Activated CD4-positive, alpha-beta T cell treated with anti-CD3 and anti-CD28 coated beads for 36 hours (primary cell): ENCODE measurements at places on chromosomes 13 and 19. TPM values are rescaled to one million over a fixed set of nuclear protein-coding genes. Genes with fewer than 3 reads are reported as not detected.

- no peak for DNase-seq
- no peaks in the 10 kb centered on the region for H3K36me3 ChIP-seq
- no peaks in the 10 kb centered on the region for H3K4me1 ChIP-seq
Observed at GRCh38 chr19:55312621-55313512, 12.3 kb downstream of the TMEM150B start.

DNA sequence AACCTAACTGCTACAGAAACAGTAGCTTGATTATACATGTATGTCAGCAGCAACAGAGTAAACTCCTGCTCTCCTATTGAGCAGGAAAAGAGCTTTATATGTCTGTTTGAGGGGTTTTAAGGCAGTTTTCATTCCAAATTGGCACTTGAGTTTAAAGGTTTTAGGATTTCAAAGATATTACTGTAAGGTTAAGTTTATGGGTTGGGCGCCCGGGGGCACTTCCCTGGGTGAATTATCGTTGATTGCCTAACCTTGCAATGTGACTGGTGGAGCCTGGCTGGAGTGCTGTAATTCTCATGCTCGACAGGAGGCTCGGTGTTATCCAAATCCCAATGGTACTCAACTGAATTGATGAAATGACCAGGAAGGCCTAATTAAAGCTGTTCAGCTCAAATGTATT, 1586.1 kb downstream of the OLFM4 start:
- no peaks in the 10 kb centered on the region for H3K4me1 ChIP-seq
- H3K27me3 ChIP-seq, result no peaks in the 10 kb centered on the region
- H3K27ac ChIP-seq, result no peak overlapping the region
- H3K36me3 ChIP-seq, result no peaks in the 10 kb centered on the region

DNA sequence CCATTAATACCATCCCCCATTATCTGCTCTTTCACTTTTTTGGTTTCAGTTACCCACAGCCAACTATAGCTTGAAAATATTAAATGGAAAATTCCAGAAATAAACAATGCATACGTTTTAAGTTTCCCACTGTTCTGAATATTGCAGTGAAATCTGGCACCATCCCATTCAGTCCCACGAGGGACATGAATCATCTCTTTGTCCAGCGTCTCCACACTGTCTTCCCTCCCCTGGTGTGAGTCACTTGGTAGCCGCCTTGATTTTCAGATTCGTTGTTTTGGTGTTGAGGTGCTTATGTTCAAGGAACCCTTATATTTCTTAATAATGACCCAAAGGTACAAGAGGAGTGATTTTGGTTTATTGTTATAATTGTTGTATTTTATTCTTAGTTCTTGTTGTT, 246.1 kb downstream of the DCT start:
- H3K27me3 ChIP-seq, result no peaks in the 10 kb centered on the region
- H3K4me1 ChIP-seq, result peaks cover 23% of the 10 kb centered on the region
- H3K36me3 ChIP-seq, result no peaks in the 10 kb centered on the region
- no peak overlapping the region for H3K27ac ChIP-seq

DNA sequence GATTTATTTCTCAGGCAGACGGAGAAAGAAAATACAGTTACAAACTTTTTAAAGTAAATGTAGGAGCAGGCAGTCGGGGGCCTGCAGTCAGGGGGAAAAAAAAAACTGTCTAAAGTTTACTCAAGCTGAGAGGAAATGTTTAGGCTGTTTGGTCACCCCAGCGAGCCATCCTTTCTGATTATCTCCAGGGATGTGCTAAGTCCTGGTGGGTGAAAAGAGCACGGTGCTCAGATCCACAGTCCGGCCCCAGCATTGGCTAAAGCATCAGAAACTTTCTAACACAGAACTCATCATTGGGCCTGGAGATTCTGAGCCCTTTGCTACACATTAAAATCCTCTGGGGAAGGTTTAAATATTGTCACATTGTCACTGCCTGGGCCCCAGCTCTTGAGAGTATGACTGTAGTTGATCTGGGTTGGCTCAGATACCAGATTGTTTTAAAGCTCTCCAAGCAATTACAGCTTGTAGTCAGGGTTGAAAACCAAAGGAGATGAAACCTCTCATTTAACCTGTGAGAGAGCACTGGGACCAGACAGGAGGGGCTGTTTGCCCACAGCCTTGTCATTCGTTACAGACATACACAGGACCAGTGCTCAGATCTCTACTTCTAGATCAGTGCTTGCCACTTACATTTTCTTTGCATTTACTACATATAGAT, 131.1 kb upstream of the HTR2A start:
- no peaks in the 10 kb centered on the region for H3K36me3 ChIP-seq
- H3K4me1 ChIP-seq, result no peaks in the 10 kb centered on the region
- H3K27me3 ChIP-seq, result peaks cover 2% of the 10 kb centered on the region
- no peak overlapping the region for H3K4me3 ChIP-seq
- DNase-seq, result no peak

GRCh38 chr19:33627962-33628839, 6.4 kb downstream of the CHST8 start:
- no peaks in the 10 kb centered on the region for H3K4me1 ChIP-seq
- H3K36me3 ChIP-seq, result no peaks in the 10 kb centered on the region
- no peak overlapping the region for H3K27ac ChIP-seq
- no peak overlapping the region for H3K4me3 ChIP-seq
- no peak for DNase-seq
- H3K27me3 ChIP-seq, result peaks cover 22% of the 10 kb centered on the region

GRCh38 chr19:2391118-2391725, 31.2 kb downstream of the TMPRSS9 start:
- H3K4me1 ChIP-seq, result peaks cover 2% of the 10 kb centered on the region
- no peaks in the 10 kb centered on the region for H3K36me3 ChIP-seq

DNA sequence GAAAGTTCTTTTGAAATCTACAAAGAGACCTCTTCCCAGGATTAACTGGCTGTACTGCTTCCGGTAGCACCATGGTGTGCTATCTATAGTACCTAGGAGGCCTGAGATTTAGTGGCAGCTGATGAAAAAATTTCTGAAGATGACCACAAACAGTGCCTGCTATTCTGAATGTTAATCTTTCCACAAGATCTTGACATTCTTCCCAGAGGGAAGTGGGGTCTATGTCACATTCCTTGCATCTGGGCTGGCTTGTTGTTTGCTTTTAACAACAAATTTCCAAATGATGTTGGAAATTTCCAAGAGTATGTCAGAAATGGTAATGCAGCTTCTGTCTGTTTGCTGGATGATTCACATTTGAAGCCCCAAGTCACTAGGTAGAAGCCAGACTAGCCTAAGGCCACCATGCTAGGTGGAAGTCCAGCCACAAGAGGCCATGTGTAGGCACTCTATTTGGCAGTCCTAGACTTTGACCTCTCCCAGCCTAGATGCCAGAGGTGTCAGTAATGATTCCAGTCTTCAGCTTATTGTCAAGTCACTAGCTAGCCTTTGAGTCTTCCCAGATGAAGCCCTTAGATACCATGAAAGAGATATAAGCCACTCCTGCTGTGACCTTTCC, 22.1 kb downstream of the SPART start:
- H3K4me1 ChIP-seq, result no peaks in the 10 kb centered on the region
- no peak overlapping the region for H3K27ac ChIP-seq
- no peaks in the 10 kb centered on the region for H3K27me3 ChIP-seq
- DNase-seq, result no peak
- peaks cover 21% of the 10 kb centered on the region for H3K36me3 ChIP-seq

DNA sequence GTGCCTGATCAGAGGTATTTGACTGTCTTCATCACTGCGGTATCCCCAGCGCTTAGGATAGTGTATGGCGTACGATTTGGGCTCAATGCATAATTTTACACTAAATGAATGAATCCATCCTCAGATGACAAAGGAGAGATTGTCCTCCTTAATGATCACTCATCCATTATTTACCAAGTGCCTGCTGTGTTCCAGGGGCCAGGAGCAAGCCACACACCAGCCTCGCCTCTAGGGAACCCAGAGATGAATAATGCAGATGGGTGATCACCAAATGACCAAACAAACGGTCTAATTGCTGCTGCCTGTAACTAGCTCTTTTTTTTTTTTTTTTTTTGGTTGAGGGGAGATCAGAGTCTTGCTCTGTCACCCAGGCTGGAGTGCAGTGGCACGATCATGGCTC, 5.9 kb upstream of the GPR32 start:
- no peaks in the 10 kb centered on the region for H3K36me3 ChIP-seq
- peaks cover 5% of the 10 kb centered on the region for H3K27me3 ChIP-seq

- H3K27ac ChIP-seq, result no peak overlapping the region
- H3K4me1 ChIP-seq, result peaks cover 23% of the 10 kb centered on the region
Observed at GRCh38 chr19:49687566-49688316, 1.7 kb upstream of the ADM5 start.

DNA sequence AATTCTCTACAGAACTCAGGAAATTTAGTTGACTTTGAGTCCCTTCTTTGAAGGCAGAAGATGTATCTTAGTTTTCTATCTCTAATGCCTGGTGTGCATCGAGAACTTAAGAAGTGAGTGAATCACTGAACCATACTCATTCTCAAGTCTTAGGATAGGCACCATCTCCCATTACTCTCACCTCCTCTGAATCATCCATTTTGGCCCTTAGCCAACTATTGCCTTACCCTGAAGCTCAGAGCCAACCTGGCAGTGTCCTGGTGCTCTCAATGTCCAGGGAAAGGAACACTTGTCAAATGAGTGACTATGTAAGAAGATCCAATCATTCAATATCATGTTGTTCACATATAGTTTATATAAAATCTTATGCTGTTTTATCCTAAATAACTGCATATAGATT, 146.6 kb downstream of the RGCC start:
- no peaks in the 10 kb centered on the region for H3K27me3 ChIP-seq
- H3K4me1 ChIP-seq, result no peaks in the 10 kb centered on the region
- no peak overlapping the region for H3K4me3 ChIP-seq
- peak; percentile 8 for DNase-seq
- peaks cover 33% of the 10 kb centered on the region for H3K36me3 ChIP-seq

DNA sequence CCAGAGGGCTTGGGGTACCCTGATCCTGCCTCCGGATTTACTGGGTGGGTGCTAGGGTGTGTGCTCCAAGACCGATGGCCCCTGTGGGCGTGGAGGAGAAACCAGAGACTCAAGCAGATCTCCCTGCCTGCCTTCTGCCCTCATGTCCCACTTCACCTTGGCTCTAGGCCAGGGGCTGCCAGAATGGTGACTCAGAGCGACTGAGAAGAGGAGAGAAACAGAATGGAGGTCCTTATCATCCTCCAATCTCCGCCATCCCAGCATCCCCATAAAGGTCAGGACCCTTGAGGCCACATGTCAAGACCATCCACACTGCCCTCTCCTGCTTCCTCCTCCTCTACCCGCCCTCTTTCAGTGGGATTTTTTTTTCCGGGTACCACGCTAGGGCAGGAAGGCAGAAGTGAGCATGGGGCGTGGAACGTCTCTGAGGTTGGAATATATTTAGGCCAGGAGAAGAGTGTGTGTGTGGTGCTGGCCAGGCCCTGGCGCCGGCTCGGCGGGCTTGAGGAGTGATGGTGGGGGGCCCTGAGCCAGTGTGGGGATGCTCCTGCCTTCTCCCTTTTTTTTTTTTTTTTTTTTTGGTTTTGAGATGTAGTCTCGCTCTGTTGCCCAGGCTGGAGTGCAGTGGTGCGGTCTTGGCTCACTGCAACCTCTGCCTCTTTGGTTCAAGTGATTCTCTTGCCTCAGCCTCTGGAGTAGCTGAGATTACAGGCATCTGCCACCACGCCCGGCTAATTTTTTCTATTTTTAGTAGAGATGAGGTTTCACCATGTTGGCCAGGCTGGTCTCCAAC, 22.3 kb downstream of the IER2 start:
- peaks cover 3% of the 10 kb centered on the region for H3K36me3 ChIP-seq
- H3K4me3 ChIP-seq, result peak overlapping the region; percentile 80
- DNase-seq, result peak; percentile 93

- no peaks in the 10 kb centered on the region for H3K4me1 ChIP-seq
- H3K4me3 ChIP-seq, result no peak overlapping the region
- no peaks in the 10 kb centered on the region for H3K36me3 ChIP-seq
- no peak overlapping the region for H3K27ac ChIP-seq
- peaks cover 11% of the 10 kb centered on the region for H3K27me3 ChIP-seq
- no peak for DNase-seq
Observed at GRCh38 chr13:29684441-29684840, 89.0 kb upstream of the SLC7A1 start.

GRCh38 chr13:41459432-41460073, 2.2 kb downstream of the RGCC start:
- peak overlapping the region; percentile 82 for H3K4me3 ChIP-seq
- peaks cover 52% of the 10 kb centered on the region for H3K36me3 ChIP-seq
- no peaks in the 10 kb centered on the region for H3K27me3 ChIP-seq
- peak; percentile 54 for DNase-seq
- peaks cover 54% of the 10 kb centered on the region for H3K4me1 ChIP-seq

DNA sequence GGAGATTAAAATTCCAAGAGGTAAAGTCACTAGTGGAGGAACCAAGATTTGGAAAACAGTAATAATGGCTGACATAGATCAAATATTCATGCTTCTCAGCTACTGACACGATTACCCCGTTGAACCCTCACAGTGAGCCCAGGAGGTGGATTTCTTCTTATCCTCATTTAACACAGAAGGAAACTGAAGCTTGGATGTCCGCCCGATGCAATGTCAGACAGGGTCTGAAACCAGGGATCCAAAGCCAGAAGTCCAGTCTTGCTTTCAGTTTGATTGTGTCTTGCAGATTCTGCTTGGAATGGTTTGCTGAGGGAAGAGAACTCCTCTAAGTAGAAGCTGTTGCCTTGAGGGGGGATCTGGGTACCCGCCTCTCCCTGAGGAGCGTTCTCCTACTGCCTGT, 404.7 kb downstream of the KCNRG start:
- DNase-seq, result no peak
- H3K36me3 ChIP-seq, result no peaks in the 10 kb centered on the region
- H3K27me3 ChIP-seq, result no peaks in the 10 kb centered on the region
- no peak overlapping the region for H3K27ac ChIP-seq
- no peak overlapping the region for H3K4me3 ChIP-seq

DNA sequence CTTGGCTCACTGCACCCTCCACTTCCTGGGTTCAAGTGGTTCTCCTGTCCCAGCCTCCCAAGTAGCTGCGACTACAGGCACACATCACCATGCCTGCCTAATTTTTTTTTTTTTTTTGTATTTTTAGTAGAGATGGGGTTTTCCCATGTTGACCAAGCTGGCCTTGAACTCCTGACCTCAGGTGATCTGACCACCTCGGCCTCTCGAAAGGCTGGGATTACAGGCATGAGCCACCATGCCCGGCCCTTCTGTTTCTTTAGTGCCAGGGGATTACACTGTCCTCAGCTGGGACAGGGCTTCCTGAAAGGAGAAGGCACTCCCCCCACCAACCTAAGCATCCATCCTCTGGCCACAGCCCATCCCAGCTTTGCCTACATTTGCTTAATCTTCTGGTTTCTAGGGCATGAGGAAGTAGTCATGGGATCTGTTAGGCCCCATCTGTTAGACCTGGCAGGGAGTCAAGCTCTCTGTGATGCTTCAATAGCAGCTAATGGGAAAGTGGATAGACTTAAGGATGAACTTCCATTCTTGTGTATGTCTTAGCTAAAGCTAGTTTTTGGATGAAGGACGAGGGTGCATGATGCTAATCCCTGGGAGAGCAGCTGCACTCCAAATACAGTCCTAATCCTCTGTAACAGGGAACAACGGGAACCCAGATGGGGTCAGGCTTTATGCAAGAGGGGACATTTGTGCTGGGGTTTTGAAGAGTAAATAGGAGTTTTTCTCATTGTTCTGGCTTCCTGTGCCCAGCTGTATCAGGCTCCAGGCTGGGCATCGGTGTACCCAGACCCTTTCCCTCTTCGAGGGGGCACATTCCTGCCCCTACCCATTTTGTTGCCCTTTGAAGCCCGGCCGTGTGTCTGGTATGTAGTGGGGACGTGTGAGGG, 2.6 kb downstream of the VAV1 start:
- no peak for DNase-seq
- H3K27me3 ChIP-seq, result no peaks in the 10 kb centered on the region
- peaks cover 58% of the 10 kb centered on the region for H3K4me1 ChIP-seq
- peaks cover 39% of the 10 kb centered on the region for H3K36me3 ChIP-seq

IGFL2 gene
- total RNA-seq, result not detected

PRR20E gene
- not detected for total RNA-seq

CYP4F2 gene
- not detected for total RNA-seq

KANK2 gene
- total RNA-seq, result 0.91 TPM

DMKN gene
- 1.3 TPM for total RNA-seq

CACNG7 gene
- total RNA-seq, result not detected

PRPF31 gene
- total RNA-seq, result 115 TPM
